ENCODE measurements at places on chromosomes 16 and 17. TPM values are rescaled to one million over a fixed set of nuclear protein-coding genes. Genes with fewer than 3 reads are reported as not detected.

GRCh38 chr17:2192367-2193057, 111.1 kb downstream of the SMG6 start:
- DNase-seq = no peak

DNA sequence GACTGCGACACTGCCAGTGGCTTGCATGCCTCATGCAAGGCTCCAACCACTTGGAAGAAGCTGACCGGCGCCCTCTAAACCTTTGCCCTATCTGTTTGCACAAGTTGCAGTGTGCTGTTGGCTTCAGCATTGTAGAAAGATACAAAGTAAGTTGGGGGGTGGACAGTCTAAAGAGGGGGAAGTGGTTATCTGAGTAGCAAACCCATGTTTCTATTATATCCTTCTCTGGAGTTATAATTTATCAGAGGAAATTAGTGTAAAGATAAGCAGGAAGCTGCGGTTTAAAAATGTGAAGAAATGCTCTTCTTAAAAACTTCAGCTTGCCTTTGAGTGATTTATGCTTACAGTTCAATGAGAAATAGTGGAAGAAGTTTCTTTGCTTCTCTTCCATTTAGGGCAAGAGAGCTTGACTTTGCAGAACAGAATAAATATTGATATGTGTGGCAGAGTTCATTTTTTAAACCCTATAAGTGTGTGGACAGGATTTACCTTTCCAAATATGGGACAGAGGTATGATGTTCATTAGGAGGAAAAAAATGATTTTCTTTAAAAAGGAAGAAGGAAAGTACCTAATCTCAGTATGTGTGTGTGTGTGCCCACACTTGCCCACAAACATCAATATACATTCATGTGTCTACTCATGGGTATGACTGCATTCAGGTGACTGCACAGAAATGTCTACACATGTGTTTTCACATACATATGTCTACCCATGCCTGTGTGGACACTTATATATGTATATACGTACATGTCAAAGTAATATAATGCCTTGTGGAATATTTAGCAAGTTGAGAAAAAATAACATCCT, 8.1 kb downstream of the AMZ2 start:
- no peak for DNase-seq

The HS3ST3A1 gene
- total RNA-seq = not detected

GRCh38 chr16:14135704-14136103, 64.6 kb downstream of the MRTFB start:
- DNase-seq = no peak

DNA sequence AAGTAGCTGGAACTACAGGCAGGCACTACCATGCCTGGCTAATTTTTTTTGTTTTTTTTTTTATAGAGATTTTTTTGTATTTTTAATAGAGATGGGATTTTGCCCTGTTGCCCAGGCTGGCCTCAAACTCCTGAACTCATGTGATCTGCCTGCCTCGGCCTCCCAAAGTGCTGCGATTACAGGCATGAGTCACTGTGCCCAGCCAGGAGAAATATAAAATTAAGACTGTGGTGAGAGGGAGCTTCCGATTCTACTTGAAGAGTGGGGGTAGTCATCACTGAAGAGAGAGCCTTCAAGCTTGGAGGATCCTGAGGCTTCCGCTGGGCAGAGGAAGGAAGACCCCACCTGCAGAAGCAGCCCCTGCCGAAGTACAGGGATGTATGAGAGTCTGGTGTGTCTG, 34.4 kb upstream of the RGS9 start:
- DNase-seq = no peak

DNA sequence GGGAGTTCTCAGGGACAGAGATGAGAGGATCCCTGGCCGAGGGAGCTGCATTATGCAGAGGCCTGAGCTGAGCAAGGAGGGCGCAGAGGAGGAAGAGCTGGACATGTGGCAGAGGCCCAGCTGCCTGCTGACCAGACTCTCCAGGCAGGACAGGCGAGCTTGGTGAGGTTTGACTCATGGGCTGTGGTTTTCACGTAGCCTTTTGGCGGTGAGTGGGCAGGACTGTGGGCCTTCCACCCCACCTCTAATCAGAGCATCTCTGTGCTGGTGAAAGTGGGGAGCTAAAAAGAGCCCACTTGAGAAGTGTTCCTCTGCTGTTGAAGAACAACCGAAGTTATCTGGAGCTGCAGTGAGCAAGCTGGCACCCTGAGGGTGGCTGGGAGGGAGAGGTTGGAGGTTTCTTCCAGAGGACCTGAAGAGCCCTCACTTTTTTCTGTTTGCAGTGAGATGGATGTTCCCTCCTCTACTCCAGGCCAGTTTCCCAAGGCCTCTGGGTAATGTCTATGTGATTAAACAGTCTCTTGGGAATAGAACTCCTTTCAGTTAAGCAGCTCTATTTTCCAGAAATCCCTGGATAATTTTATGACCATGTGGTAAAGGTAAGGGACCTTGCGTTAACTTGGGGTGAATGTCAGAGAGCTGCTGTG, 11.9 kb downstream of the EPN2 start:
- peak; percentile 71 for DNase-seq

The TBC1D3E gene
- not detected for total RNA-seq

DNA sequence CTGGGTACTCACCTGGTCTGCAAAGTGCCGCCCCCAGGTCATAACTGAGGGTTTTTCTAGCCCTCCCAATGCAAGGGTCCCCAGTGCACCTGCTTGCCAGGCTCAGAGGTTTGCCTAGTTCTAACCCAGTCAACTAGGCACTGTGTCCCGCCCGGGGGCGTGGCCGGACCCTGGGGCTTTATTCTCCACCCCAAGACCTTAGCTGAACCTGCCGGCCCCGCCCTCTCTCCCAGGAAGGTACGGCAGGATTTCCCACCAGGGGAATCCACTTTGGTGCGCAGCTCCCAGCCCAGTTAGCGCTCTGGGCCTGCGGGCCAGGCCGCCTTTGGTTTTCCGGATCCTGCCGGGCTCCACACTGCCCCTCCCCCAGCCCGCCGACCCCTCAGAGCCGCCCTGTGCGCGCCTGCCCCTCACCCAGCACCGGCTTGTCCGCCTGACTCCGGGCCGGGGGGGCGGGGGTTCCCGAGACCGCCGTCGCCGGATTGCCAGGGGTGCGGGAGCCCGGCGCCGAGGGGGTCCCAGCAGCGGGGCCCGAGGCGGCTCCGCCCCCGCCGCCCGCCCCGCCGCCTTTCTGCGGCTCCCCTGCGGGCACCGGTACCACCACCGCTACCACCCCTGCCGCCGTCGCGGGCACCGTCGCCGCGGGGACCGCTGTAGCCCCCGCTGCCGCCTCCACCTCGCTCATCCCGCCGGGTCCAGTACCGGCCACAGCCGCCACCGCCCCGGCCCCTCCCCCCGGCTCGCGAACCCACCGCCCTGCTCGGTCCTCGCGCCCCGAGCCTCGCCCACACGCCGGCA, 424 bp downstream of the YBX2 start:
- no peak for DNase-seq

DNA sequence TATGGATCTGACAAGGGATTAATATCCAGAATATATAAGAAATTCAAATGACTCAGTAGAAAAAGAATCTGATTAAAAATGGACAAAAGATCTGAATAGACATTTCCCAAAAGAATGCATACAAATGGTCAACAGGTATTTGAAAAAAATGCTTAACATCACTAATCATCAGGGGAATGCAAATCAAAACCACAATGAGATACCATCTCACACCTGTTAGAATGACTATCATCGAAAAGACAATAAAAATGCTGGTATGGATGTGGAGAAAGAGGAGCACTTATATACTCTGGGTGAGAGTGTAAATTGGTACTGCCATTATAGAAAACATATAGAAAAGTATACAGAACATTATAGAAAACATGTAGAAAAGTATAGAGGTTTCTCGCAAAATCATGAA, 16.4 kb upstream of the HS3ST2 start:
- no peak for DNase-seq

The MYH11 gene
- not detected for total RNA-seq

GRCh38 chr17:52465407-52465806, 306.9 kb upstream of the CA10 start:
- no peak for DNase-seq

DNA sequence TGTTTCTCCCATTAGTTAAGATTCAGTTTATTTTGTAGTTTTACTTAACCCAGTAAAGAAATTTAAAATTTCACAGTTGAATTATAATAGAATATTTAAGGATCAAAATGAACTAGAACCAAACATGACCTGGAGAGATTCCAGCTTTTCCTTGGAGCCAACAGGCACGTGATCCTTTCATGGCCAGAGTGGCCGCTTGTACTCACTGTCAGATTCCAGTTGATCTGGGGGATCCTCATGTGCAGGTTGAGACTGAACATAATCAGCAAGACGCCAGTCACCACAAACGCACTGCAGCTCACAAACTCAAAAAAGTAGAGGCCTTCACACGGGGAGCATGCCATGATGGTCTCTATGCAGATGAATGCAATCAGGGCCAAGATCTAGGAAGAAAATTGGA, 31.7 kb downstream of the CMTM3 start:
- DNase-seq = peak; percentile 25

DNA sequence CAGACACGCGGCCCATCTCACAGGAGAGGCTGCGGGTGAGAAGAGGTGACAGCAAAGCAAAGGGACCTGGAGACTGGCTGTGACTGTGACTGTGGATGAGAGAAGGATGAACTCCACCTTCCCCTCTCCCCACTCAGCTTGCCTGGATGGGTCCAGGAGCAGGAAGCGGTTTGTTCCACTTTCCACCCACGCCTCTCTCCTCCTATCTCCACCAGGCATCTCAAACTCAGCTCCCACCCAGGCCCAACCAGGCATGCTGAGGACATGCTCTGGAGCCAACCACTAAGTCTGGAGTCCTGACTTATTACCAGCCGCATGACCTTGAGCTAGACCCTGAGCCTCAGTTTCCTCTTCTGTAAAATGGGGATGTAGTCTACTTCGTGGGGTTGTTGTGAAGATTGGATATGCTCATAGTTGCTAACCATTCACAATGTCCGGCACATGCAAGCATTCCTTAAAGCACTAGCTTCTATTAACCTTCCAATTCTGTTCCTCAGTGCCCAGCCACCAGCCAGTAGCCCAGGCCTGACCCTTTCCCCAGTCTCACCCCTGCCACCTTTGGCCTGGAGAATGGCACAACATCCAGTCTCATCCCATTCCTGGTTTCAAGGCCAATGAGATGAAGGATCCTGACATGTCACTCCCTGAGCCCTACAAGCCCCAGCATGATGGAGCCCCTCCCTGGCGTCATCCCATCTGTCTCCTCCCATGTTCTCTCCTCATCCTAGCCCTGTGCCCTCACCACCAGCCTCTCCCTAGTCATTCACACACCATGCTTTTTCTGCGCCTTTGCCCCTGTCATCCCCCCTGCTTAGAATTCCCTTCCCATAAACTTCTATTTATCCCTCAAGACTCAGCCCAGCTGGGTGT, 2.3 kb downstream of the GAS2L2 start:
- DNase-seq = no peak

DNA sequence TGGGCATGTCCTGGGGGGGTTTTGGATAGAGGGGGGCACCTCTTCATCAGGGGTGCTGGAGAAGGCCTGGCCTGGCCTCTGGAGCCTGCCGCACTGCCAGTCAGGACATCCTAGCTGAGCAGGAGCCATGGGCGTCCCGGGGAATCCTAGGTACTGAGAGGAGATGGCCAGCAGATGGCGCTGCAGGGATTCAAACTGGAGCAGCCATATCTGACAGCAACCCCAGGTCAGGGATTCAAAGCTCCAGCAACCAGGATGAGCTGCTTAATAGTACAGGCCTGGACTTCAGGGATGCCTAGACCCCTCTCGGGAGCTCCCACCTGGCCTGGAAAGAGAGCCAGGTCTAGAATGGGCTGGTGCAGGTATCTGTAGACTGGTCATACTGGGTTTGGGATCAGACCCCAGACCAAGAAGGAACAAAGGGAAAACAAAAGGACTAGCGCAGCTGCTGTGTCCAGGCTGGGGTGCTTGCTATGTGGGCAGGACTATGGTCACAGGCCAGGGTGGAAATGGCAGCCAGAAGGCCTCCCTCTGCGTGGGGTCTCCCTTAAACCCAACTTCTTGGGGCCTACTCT, 306.9 kb upstream of the RBFOX1 start:
- DNase-seq = peak; percentile 88

- no peak for DNase-seq
These were observed 26.2 kb upstream of the ADORA2B start for GRCh38 chr17:15918661-15919259.

All from G401 (cell line).